ENCODE measurements at places on chromosomes 16 and 17. TPM values are rescaled to one million over a fixed set of nuclear protein-coding genes. Genes with fewer than 3 reads are reported as not detected.
A peak's percentile ranks its signal among the peaks of the same experiment; 100 is the strongest.

- DNase-seq: no peak
- peaks cover 42% of the 10 kb centered on the region for H3K36me3 ChIP-seq
- H3K4me3 ChIP-seq: no peak overlapping the region
- H3K4me1 ChIP-seq: no peaks in the 10 kb centered on the region
- H3K27ac ChIP-seq: no peak overlapping the region
Observed at GRCh38 chr17:66783656-66784381, 51.1 kb upstream of the CACNG5 start.

The NUPR1 gene
- total RNA-seq: not detected

DNA sequence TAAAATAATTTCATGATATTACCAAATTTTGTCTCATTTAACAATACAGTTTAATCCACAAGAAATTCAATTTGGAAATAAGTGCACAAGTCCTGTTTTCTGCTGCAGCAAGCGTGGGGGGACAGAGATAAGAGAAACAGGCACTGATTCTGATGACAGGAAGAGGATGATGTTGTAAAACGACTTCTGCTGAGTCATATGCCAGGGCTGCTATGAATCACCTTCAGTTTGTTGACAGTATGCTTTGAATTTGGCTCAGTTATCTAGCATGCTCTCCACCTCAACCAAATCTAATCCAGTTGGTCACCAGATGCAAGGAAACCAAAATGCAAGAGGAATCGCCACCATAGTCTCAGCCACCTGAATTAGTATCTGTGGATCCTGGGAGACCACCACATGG is 244.1 kb upstream of the MON1B start:
- no peak overlapping the region for H3K4me3 ChIP-seq
- H3K27me3 ChIP-seq: no peaks in the 10 kb centered on the region
- H3K4me1 ChIP-seq: no peaks in the 10 kb centered on the region
- H3K36me3 ChIP-seq: no peaks in the 10 kb centered on the region

GRCh38 chr16:84730406-84731106 is 30.8 kb downstream of the USP10 start:
- peak overlapping the region; percentile 6 for H3K27ac ChIP-seq
- peak; percentile 74 for DNase-seq
- peak overlapping the region; percentile 23 for H3K4me3 ChIP-seq

GRCh38 chr17:50396261-50397110 is 837 bp downstream of the LRRC59 start:
- no peaks in the 10 kb centered on the region for H3K27me3 ChIP-seq
- peak overlapping the region; percentile 90 for H3K27ac ChIP-seq
- H3K4me3 ChIP-seq: peak overlapping the region; percentile 92
- H3K36me3 ChIP-seq: peaks cover 36% of the 10 kb centered on the region
- H3K4me1 ChIP-seq: peaks cover 31% of the 10 kb centered on the region
- peak; percentile 71 for DNase-seq

The PARD6A gene
- 13.5 TPM for total RNA-seq

- DNase-seq: no peak
- H3K27ac ChIP-seq: peak within 1 kb of the TSS; percentile 74
- H3K27me3 ChIP-seq: no peaks in the 10 kb centered on the region
- H3K36me3 ChIP-seq: no peaks in the 10 kb centered on the region
- peak within 1 kb of the TSS; percentile 56 for H3K4me3 ChIP-seq
Observed at GRCh38 chr17:39962642-39963220, at the start of gene GSDMA. GSDMA (plus strand) TSS chr17:39963004; CDS start chr17:39965688, 2,684 bp downstream.

GRCh38 chr17:52047086-52047485 is 111.4 kb downstream of the CA10 start:
- H3K27ac ChIP-seq: no peak overlapping the region
- no peaks in the 10 kb centered on the region for H3K36me3 ChIP-seq
- no peak for DNase-seq
- peaks cover 2% of the 10 kb centered on the region for H3K27me3 ChIP-seq

GRCh38 chr17:27782791-27783206 is 17.5 kb downstream of the NOS2 start:
- no peaks in the 10 kb centered on the region for H3K36me3 ChIP-seq
- no peak for DNase-seq
- no peaks in the 10 kb centered on the region for H3K4me1 ChIP-seq
- no peak overlapping the region for H3K4me3 ChIP-seq

The HOXB9 gene
- 0.21 TPM for total RNA-seq

The LPCAT2 gene
- total RNA-seq: 1.8 TPM

DNA sequence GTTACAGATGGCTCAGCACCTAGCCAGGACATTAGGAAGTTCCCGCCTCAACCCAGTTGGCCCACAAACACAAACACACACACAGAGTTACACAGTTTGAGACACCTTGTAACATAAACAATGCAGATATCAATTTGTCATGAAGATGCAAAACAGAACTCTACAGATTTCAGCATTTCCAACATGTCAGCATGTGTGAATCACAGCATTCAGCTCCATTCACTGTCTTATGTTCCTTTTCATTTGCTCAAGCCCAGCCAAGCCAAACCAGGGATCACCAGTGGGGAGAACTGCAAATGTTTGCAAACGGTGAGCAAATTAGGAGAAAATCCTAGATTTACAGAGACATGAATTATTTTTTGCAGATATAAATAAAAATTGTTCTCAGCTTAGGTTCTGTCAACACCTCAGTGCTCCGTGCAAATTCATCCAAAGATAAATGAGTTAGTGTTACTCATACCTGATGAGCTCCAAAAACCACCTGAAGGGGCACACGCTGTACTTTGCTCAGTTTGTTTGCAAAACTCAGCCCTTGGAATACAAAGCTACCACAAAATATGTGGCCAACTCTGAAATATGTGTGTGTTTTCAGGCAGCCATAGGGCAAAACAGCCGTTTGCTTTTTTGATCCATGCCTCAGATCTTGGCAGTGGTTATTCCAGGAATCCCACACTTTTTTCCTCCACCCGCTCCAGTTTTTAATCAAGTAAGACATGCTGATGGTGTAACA is 16.3 kb upstream of the COX10 start:
- peaks cover 17% of the 10 kb centered on the region for H3K4me1 ChIP-seq
- no peak overlapping the region for H3K4me3 ChIP-seq
- DNase-seq: no peak
- no peak overlapping the region for H3K27ac ChIP-seq

The ASGR1 gene
- 1.9 TPM for total RNA-seq

GRCh38 chr16:24009098-24009497 is 173.3 kb downstream of the PRKCB start:
- H3K4me1 ChIP-seq: peaks cover 45% of the 10 kb centered on the region
- H3K4me3 ChIP-seq: no peak overlapping the region
- peaks cover 13% of the 10 kb centered on the region for H3K36me3 ChIP-seq

- H3K36me3 ChIP-seq: peaks cover 5% of the 10 kb centered on the region
- peaks cover 29% of the 10 kb centered on the region for H3K4me1 ChIP-seq
- peaks cover 15% of the 10 kb centered on the region for H3K27me3 ChIP-seq
- peak; percentile 71 for DNase-seq
Observed at GRCh38 chr17:7043497-7044198, at the start of gene SLC16A11. SLC16A11 (minus strand) TSS chr17:7044092; CDS start chr17:7043513, 579 bp downstream.
